Cortex of kidney (tissue), 1 donor: ENCODE measurements at places on chromosomes 12 and 14.

DNA sequence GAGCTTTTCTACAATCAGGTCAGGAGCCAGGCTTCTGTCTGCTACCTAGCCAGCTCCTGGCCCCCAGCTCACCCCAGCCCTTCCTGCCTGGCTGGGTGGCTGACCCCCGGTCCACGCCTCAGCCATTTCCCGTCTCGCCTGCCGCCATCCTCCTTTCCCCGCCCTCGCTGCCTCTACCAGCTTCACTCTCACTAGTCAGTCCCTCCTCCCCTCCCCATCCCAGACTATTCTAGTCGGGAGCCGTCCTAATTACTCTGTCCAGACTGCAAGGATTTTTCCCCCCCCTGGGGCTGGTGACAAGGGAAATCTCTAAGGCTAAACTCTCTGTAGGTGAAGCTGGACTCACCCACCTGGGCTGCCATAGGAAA lies 825 bp downstream of the DHH start:
- DNase-seq = no peak

- DNase-seq = no peak
Measured at GRCh38 chr12:128825835-128826234, 2.1 kb upstream of the SLC15A4 start.

DNA sequence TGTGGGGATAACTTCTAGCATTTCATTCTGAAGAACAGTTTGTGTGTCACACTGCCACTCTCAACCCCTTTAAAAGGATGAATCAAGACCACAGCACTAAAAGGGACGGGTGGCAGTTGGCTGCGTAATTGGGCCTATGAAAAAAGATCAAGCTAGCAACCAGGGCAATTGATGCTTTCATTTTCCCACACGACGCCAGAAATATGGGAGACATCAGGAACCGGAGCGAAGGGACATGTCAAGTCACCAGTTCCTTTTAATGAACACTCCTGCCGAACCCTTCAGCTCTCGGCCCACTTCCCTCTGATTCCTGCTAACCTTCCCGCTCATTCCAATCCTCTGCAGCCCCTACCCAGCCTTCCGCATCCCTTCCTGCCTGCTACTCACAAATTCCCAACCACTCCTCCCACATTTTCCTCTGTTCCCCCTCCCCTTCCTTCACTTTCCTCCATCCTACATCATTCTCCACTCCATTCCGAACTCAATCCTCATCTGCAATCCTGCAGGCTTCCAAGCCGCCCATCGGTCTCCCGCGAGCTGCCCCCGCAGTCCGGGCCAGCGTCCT lies 753 bp downstream of the CSRNP2 start:
- no peak for DNase-seq

DNA sequence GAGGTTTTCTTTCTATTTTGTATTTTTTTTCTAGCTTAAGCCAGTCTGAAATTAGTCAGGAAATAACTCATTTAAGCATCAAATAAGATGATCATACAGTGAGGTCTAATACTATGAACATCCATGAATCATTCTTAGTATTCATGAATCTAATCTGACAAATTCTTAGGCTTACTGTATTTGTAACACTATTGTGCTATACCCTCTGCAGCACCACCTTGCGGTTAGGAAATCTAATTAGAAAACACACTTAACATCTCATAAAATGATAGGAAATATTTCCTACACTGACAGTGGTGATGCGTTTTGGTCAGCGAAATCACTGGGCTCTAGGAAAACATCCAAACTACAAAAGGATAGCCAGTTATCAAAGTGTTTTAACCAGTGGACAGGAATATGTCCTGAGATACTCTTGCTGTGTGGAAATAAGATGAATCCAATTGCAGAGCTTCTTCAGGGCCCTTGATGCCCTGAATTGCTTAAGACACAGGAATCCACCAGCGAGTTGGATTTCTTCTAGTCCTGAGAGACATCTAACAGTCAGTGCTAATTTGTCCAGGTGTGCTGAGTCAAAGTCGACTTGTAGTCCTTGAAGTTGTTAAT lies 109.3 kb upstream of the MYF6 start:
- no peak for DNase-seq

DNA sequence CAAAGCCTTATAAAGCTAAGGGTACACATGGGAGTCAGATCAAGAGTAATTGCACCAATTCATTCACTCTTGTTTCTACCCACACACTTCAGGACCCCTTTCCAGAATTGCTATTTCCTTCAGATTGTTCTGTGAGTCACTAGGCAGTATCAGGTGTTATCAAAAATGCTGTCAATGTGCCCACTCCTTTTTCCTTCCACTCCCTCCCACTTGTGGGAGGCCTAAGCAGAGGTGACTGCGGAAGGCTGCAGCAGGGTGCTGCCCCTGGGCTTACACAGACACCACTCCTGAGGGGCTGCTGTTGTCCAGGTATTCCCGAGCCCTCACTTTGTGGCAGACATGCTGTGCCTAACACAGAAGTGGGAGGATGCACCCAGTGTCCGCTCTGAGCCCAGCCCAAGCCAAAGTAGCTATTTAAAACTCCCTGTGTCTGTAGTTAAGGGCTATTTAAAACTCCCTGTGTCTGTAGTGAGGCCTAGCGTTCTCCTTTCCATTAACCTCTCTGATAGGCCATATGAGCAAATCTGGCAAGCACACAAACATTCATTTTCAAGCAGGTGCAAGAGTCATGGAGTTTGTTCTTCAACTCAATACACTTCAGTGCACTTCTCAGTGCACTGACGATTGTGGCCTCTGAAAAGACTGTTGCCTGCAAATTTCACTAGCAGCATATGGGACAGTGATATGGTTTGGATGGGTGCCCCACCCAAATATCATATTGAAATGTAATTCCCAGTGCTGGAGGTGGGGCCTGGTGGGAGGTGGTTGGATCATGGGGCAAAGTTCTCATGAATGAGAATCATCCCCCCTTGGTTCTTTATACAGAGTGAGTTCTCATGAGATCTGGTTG lies 117.8 kb downstream of the PHLDA1 start:
- DNase-seq = no peak

DNA sequence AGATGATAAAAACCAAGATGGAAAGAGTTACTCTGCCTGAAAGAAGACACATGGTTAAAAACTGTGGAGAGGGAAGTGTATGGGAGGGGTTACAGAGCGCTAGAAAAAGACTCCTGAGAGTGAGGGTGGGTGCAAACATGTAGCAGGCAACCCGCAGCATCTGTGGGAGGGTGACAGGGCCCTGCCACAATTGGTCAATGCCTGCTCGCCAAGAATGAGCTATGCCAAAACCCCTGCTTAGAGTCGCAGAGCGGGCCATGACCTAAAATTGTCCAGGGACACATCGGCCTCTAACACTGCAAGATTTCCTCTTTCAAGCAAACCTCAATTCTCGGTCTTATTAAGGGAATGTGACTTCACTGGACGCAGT lies 700 bp downstream of the PRKAG1 start:
- DNase-seq = no peak

- no peak for DNase-seq
Measured at GRCh38 chr12:2408262-2408661, 355.5 kb downstream of the CACNA1C start.

GRCh38 chr12:115857160-115857920 lies 420.2 kb downstream of the MED13L start:
- DNase-seq = no peak

DNA sequence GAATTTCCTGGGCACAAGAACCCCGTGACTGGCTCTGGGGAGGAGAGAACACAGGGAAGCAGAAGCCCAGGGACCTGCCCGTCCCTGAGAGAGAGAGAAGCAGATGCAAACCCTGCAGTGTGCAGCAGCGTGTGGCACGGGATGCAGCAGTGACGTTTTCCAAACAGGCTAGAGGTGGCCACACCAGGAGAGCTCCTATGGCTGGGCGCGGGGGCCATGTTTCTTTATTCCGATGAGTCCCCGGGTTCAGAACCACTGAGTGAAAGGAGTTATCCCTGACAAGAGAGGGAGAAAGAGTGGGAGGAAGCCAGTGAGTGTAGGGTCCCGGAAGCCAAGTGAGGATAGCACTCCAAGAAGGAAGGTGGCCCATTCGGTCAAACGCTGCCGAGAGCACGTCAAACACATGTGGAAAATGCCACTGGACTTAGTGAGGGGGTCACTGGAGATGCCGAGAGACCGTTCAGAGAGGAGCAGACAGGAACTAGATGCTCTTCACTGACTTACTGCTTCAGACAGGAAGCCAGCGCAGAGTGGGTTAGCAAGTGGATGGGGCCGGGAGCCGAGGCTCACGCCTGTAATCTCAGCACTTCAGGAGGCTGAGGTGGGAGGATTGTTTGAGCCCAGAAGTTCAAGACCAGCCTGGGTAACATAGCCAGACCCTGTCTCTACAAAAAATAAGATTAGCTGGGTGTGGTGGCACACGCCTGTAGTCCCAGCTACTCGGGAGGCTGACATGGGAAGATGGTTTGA lies 123.0 kb downstream of the BCL11B start:
- DNase-seq = no peak

- no peak for DNase-seq
Measured at GRCh38 chr12:39393890-39394289, 49.0 kb downstream of the KIF21A start.

DNA sequence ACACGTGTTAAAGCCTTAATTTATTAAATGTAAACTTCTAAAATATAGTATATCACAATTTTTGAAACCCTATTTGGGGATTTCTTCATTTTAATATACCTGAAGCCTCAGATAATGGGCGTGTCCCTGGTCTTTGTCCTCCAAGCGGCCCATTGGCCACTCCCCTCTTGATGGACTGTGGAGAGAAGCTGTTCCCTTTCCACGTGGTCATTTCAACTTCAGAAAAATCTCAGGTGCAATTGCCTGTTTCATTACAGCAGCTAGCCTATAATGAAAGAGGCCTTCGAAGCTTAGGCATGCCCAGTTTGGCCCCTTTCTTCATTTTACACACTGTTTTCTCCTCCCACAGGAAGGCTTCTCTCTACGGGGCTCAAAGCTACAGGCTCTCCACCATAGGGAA lies 131.4 kb upstream of the ARHGAP5 start:
- DNase-seq = no peak

DNA sequence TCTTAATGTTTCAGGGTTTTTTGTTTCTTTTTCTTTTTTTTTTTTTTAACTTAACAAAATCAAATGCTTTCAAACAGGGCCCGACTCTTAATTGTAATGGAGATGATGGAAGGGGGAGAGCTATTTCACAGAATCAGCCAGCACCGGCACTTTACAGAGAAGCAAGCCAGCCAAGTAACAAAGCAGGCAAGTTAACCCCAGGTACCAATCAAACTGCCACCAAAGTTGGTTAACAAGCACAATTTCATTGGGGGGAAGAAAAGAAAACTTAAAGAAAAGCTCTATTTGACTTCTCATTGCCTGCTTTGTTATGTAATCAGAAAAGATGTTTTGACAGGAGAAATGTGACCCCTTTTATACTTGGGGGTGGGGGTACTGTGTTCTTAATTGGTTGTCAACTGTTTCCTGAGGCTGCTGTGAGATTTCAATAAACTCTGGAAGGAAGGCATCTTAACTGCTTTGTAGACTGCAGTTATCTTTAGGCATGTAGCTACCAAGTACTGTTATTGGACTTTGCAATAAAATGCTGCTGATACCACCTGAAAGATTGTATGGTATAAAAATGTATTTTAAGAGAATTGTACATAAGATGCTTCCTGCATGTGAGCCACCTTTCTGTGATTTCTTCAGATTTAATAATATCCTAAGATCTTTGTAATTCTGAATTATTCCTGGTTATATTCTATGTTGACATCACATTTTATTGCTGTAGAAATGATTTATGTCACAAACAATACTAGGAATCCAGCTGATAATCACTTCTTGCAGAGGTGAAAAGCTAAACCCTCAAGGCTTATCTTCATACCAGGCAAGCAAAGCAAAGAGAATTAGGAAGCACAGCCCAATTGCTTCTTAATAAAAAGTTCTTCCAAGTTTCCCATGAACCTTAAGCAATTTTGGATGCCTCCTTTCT lies 26.9 kb downstream of the MAPKAPK5 start:
- DNase-seq = no peak

DNA sequence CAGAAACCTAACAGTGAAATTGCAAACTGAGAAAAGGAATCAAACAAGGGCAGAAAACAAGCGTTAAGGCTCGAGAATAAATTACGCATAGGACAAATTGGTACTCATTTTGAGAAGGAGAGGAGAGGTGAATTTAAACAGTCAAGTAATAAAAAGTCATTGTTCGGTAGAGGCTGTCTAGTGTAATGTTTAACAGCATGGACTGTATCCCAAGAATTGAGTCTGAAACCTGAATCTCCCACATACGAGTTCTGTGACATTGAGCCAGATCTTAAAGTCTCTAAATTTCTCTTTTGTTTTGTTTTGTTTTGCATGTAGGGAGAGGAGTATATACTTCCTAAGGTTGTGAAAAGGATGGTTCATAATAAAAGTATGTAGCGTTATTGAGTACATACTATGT lies 216.5 kb upstream of the BTG1 start:
- no peak for DNase-seq

DNA sequence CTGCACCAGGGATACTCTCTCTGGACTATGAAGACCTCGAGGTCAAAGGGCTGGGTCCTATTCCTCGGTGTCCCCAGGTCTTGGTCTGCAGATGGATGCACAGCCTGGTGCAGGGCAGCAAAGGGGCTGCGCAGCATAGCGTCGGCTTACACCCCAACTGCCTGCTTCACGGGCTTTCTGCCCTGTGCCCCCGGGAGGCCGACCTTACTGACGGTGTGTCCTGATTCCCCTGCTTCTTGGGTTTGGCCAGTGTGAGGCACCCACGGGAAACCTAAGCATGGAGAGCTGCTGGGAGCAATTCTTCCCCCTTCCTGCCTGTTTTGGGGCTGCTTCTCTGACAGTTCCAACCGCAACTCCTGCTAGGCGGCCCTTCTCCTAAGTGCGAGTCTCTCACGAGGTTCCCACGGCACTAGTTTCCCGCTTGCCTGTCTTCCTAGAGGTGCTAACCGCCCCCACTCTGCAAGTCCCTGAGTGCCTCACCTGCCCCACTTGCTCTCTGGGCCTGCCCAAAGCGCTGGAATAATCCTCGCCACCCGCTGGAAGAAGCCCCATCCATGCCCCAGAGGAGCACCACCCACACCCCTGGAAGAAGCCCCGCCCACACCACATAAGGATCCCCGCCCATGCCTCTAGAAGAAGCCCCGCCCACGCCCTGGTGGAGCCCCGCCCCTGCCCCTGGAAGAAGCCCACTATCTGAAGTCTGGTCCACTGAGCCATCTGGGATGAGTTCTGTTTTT lies 54.0 kb downstream of the PRIMA1 start:
- no peak for DNase-seq

DNA sequence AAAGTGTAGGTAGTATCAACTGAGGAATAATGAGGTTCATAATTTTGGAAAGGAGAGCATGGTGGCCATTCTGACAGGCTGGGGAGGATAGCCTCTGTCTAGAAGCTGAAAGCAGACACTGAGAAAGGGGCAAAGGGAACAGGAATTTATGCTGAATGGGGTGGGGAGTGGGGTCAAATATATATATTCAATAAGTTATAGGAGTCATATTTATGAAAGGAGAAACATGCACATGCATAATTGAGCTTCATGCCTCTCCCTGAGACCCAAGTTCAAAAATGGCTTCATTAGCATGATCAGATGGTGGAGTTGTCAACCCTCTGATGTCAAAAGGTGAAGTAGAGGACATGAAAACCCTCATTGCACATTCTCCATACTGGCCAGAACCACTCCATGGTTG lies 33.9 kb upstream of the ARID2 start:
- no peak for DNase-seq

GRCh38 chr12:94041850-94042249 lies 106.5 kb upstream of the PLXNC1 start:
- no peak for DNase-seq
